ENCODE measurements at places on chromosomes 1 and 21.

DNA sequence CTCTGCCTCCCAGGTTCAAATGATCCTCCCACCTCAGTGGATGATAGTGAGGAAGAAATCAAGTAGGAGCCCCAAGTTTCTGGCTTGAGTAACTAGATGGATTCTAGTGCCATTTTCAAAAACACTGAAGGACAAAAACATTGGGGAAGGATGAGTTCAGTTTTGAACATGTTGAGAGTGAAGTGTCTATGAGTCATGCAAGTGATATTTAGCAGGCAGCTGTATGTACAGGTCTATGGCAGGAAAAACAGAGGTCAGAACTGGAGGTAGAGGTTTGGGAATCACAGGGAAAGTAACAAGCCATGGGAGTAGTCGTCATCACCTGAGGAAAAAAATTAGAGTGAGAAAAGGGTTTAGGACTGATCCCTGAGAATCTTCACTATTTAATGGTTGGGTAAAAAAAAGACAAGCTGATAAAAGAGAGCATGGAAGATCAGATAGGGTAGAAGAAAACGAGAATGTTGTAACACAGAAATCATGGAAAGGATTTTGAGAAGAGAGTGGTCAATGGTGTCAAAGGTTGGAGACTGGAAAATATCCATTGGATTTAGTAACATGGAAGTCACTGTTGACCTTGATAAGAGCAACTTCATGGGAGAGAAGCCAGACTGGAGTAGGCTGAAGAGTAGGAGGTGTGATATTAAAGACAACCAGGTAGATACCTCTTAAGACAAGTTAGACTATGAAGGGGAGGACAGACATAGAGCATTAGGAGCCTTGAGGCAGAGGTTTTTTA, 53.1 kb downstream of the DIPK1A start:
- no peak for DNase-seq

DNA sequence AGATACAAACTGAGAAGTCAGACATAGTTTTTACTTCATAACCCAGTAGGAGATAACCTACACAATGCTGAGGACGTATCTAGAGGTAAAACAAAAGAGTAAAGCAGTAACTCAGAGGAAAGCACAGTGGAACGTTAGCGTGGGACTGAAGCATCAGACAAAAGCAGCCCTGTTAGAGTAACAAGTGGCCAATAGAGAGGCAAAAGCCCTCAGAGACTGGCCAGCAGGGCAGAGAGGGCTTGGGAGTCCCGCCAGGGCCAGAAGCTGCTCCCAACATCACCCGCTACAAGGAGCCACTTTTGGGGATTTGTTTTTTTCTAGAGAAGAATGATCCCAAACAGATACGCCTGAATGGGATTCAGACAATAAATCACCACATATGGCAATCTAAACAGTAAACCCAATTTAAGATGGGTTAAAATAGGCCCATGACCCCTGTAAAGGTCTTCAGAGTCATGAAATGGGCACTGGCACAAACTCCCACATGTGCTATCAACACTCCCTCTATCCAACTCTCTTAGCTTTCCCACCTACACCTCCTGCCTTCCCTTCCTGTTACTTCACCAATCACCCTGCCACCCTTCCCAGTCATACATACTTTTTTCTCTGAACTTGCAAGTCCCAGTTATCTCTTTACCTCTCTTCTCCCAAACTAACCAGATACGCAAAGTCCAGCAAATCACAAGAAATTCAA, 17.2 kb downstream of the TADA1 start:
- DNase-seq: no peak

GRCh38 chr1:156660752-156661112, 16.5 kb downstream of the NES start:
- DNase-seq: no peak

GRCh38 chr1:244280859-244281258, 170.8 kb downstream of the ADSS2 start:
- no peak for DNase-seq

DNA sequence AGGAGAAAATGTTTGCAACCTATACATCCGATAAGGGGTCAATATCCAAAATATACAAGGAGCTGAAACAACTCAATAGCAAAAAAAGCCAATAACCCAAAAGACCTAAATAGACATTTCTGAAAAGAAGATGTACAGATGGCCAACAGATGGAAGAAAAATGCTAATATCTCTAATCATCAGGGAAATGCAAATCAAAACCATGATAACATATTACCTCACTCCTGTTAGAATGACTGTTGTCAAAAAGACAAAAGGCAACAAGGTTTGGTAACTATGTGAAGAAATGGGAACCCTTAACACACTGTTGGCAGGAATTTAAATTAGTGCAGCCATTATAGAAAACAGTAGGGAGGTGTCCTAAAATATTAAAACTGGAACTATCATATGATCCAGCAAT, 74.7 kb downstream of the LEPR start:
- DNase-seq: no peak

DNA sequence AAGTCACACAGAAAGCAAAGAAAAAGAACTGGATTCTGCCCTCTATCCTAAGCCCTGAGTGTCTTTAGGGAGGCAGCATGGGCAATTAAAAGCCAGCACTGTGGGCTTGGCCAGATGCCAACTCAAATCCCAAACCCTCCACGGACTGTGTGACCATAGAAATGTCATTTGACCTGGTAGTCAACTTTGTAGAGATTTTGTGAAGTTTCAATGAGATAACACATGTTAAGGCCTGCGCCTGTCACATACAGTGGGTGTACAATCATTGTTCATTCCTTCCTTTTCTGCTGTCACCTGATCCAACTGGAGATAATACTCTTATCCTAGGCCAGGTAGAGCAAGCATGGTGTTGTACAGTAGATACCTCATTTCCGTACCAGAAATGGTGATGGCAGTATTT, 54.2 kb downstream of the TMEM53 start:
- no peak for DNase-seq

- DNase-seq: no peak
Measured at GRCh38 chr1:169557131-169557530, 29.1 kb downstream of the F5 start.

DNA sequence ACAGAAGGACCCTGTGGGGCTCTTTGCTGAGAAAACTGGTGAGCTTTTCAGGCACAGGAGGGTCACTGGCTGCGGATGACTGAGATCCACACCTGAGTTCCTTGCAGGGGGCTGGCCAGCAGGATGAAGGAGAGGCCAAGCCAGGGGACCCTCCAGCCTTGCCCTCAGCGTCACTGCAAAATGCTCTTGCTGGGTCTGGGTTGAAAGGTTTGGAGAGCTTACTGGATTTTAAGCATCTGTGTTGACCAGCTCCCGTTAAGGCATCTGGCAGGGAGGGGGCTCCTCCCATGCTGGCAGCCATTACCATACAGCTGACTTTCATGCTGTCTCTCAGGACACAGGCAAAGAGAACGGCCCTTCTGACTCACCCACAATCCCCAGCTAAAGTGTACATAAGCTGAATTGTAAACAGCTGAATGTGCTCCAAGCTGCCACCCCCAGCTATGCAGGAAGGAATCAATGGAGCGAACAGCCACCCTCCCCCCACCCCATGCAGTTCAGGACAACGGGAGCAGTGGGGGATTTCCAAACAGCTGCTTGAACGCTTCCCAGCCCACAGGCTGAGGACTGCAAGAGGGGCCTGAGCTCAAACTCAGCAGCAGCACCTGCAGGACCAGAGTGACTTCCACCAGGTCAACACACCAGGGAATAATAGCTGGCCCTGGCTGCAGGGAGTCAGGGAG, 21.3 kb upstream of the A3GALT2 start:
- peak; percentile 85 for DNase-seq

- DNase-seq: no peak
Measured at GRCh38 chr1:172761581-172762486, 102.9 kb downstream of the FASLG start.

DNA sequence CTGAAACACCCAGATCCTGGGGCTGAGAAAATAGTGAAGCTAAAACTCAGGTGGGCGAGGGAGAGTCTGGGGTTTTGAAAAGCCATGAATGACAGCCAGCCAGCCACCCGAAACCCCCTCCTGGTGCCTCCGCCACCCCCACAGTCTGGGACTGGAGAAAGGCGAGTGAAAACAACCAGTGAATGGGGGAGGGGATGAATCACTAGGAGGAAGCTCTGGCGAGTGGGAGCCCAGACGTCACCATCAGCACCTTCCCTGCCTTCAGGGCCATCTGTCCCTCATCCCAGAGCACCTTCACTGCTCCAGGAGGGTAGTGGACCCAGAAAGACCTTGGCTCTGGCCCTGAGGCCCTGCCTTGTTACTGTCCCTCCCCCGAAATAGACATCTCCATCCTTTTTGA, 9.2 kb downstream of the RORC start:
- no peak for DNase-seq

GRCh38 chr1:112712701-112713128, 2.4 kb downstream of the PPM1J start:
- no peak for DNase-seq

DNA sequence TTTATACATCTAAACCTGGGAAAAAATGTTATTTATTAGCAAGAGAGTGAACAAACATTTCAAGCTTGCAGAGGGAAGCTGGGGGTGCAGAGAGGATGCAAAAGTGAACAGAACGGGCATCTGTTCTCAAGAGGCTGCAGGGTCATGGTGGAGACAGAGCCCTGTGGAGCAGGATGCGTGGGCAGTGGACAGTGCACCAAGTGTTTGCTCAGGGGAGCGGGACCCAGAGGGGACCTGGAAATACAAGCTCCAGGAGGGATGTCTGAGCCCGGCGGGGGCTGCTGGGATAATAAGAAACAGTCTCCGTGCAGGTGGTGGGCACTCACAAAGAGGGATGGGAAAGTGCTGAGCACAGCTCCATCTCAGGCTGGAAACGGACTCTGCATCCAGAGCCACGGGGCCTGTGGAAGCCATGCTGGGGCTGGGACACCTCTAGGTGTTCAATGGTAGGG, 105.3 kb upstream of the SLC45A1 start:
- DNase-seq: no peak

GRCh38 chr1:59412718-59413326, 115.9 kb downstream of the FGGY start:
- DNase-seq: no peak

DNA sequence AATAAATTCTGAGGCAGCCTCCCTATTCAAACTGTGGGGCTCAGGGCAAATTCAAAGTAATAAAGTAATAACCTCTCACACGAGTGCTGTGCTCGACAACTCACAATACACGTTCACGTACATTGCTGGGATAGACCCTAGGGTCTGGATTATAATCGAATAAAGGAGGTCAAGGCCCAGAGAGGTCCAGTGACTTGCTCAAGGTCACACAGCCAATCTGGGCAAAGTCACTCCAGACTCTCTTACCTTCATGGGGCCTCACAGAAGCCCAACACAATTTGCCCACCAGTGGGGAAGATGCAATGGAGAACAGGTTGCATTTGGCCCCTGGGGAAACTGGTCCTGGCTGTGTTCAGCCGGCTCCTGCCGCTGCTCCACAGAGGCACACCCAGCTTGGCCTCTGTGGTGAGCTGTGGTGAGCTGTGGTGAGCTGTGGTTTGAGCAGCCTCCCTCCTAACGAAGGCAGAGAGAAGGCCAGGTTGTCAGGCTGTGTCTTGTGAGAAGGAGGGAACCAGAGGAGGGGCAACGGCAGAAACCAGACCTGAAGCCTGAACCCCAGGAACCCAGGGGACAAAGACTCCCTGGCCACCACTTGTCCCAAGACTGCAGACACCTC, 35.1 kb downstream of the NUAK2 start:
- no peak for DNase-seq

GRCh38 chr1:169113613-169114119, 7.2 kb downstream of the ATP1B1 start:
- no peak for DNase-seq

DNA sequence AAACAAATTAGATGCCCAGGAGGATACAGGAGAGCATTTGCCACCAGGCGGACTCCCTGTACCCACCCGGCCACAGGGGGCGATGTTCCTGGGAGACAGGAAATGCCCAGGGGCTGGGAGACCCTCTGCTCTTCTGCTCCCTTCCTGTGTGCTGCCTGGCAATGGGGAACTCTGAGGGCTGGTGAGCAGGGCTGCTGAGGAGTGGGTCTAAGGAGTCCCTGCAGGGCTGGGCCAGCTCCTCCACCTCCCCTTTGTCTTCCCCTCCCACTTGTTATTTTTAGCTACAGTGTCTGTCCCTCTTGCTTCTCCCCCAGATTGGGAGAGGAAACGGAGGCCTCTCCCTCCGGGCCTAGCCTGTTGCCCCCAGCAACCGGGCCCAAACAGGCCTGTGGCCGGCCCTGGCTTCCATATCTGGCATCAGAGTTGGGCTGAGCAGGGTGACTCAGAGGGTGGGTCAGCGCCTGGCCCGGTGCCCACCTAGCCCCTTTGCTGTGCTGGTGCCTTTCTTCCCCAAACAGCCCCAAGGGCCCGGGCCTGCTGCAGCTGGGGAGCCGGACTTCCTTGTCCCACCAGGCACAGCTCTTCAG, 11.6 kb downstream of the LMNA start:
- no peak for DNase-seq

DNA sequence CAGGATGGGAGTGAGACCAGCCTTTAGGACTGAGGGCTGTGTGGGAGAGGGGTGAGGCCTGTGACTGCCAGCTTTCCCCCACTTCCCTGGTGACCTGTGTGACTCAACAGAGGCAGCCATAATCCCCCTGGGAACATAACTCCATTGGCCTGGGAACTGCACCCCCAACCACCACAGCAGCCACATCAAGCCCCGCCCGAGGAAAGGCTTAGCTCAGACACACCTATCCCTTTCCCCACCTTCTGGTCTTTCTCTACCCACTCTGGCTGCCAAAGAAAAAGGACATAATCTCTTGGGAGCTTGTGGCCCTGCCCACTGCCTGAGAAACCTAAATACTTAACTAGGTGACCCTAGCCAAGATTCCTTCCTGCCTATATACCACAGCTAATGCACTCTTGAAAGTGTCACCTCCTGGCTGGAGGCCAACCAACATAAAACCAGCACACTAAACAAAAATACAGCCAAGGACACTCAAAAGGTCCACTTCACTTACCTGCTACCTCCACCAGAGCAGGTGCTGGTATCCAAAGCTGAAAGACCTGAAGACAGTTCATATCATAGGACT, 406.6 kb upstream of the CAMK1G start:
- DNase-seq: no peak

GRCh38 chr1:244157731-244158438, 106.8 kb downstream of the ZBTB18 start:
- DNase-seq: no peak

- no peak for DNase-seq
Measured at GRCh38 chr1:242462867-242463266, 61.6 kb downstream of the PLD5 start.

DNA sequence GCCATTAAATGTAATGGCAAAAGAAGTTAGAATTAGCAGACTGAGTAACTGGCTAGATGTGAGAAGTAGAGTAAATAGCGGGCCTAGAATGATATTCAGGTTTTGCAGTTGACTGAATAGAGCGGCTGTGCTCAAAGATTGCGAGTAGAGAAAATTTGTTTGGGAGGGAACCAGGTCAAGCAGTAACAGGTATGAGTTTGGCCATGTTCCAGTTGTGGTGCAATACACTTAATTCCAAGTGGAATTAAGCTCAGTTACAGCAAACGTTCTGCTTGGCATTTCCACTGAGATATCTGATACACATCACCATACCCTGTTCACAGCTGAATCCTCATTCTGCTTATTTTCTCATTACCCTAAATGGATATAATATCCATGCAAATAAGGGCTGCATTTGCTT, 1382.9 kb downstream of the MRPL39 start:
- no peak for DNase-seq

GRCh38 chr1:5526385-5526750, 465.9 kb downstream of the NPHP4 start:
- DNase-seq: no peak

Data from NCI-H748 treated with DMSO at 0.1 percent for 48 hours (cell line).